ENCODE measurements at places on chromosomes 13 and 19.

GRCh38 chr13:26050568-26051230 lies 1.1 kb downstream of the SHISA2 start:
- no peak for DNase-seq

DNA sequence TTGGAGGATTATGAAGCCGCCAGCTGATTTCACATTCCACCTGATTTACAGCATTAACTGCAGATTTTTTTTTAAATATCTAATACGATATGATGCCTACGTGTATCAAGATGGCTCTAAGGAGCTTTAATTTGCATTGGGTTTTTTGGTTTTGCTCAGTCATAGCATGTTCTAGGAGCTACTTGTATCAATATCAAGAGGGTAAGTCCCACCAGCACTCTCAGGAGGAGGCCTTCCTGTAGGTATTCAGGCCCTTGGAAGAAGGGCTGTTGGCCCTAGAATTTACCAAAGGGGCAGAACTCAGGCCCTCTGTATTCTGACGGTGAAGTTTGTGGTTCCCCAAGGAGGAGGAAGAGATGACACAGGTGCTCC lies 97.2 kb upstream of the IPO5 start:
- DNase-seq = no peak

- DNase-seq = no peak
Observed at GRCh38 chr13:19737844-19738557, 44.7 kb downstream of the PSPC1 start.

DNA sequence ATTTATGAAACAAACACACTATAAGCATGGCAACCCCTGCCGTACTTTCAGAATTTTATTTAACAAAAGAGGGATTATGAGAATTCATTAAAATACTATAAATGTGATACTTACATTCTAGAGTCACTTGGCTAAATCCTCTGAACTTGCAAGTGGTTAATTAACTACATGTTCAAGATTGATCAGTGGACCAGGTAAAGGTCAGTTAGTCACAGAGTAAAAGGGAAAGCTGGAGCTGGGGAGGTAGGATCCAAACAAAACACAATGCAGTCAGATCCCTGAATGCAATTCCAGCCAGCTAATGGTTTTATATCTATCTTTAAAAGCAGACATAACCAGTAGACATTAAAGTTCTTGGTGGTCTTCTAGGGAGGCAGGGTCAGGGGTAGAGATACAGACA lies 270.5 kb downstream of the DIAPH3 start:
- DNase-seq = no peak

- no peak for DNase-seq
Observed at GRCh38 chr19:17302391-17303166, 646 bp downstream of the ABHD8 start.

GRCh38 chr13:81602241-81602640 lies 1261.3 kb upstream of the SPRY2 start:
- no peak for DNase-seq

DNA sequence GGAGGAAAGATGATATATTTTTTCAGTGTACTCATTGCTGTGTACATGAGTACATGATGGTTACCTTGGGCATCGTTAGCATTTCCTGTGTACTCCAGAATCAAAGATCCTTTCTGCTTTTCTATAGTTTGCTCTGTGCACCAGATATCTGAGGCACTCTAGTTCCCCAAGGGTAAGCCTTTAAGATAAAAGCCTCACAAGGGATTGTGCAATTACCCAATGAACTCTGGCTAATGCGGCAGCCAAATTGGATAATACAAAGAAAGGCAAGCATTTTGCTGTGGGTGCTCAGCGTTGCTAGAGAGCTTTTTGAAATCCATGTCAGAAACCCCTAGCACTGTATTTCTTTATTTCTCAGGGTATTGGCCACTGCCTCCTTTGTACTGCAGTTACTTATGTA lies 2.9 kb downstream of the CYSLTR2 start:
- DNase-seq = no peak

DNA sequence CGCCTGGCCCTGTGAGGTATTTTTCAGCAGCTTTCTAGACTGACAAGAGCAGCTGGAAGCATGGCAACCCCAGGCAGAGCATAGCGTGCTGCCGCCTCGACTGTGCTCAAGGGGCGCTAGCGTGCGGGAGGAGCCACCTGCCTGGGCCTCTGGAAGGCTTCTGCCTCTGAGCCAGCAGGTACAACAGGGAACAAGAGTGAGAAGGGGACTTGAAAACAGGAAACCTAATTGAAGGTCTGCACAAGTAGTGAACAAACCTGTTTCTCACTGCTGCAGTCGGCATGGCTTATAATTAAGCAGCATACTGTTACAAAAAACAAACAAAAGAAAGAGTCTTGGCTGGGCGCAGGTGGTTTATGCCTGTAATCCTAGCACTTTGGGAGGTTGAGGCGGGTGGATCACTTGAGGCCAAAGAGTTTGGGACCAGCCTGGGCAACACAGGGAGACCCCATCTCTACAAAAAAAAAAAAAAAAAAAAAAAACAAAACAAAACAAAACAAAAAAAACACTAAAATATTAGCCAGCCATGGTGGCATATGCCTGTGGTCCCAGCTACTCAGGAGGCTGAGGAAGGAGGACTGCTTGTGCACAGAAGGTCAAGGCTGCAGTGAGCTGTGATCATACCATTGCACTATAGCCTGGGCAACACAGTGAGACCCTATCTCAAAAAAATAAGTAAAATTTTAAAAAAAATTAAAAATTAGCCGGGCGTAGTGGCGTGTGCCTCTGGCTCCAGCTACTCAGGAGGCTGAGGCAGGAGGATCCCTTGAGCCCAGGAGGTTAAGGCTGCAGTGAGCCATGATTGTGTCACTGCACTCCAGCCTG lies 12.6 kb upstream of the GARRE1 start:
- DNase-seq = no peak

- no peak for DNase-seq
Observed at GRCh38 chr13:23443110-23443509, 9.6 kb upstream of the SACS start.

DNA sequence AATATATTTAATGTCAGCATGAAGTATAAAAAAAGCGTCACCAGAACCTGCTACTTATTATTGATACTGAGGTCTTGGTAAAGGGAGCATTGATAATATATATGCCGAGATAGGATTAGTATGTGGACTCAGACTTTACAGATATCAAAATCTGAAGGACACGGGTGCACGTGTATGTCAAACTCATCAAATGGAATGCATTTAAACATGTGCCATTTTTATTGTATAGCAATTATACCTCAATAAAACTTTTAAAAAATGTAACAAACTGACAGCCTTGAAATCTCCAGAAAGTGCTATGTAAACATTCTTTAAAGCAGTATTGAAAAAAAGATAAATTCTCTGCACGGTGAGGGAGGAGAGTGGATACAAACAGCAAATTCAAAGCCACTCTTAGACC lies 157.9 kb downstream of the RNF17 start:
- DNase-seq = no peak

GRCh38 chr19:49114630-49115363 lies 627 bp downstream of the LIN7B start:
- DNase-seq = no peak

- DNase-seq = no peak
Observed at GRCh38 chr13:39415008-39415802, 187.8 kb downstream of the LHFPL6 start.

GRCh38 chr13:113777311-113778260 lies 18.6 kb downstream of the TMEM255B start:
- no peak for DNase-seq

DNA sequence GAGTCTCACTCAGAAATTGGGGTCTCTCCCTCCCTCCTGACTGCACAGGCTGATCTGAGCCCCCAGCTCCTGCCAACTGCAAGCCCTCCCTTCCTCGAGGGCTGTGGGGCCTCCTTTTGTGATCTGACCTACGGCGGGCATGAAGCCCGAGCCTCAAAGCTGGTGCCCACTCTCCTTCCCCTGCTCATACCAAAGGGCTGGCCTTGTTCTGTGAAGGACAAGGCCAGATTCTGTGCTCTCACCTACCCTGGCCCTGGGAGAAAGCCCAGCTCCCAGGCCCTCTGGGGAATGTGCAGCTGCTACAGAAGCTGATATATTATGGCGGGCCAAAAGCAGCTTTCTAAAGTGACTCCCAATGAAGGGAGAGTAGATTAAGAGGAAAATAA lies 9.0 kb upstream of the ECH1 start:
- no peak for DNase-seq

DNA sequence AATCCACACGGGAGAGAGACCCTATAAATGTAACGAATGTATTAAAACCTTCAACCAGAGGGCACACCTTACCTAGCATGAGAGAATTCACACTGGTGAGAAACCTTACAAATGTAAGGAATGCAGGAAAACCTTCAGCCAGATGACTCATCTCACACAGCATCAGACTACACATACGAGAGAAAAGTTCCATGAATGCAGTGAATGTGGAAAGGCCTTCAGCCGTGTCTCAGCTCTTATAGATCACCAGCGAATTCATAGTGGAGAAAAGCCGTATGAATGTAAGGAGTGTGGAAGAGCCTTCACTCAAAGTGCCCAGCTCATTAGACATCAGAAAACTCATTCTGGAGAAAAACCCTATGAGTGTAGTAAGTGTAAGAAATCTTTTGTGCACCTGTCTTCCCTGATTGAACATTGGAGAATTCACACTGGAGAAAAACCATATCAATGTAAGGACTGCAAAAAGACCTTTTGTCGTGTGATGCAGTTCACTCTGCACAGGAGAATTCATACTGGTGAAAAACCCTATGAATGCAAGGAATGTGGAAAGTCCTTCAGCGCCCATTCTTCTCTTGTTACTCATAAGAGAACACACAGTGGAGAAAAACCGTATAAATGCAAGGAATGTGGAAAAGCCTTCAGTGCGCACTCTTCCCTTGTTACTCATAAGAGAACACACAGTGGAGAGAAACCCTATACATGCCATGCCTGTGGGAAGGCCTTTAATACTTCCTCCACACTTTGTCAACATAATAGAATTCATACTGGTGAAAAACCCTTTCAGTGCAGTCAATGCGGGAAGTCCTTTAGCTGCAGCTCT lies 16.0 kb downstream of the ZNF582 start:
- DNase-seq = no peak

- DNase-seq = no peak
Observed at GRCh38 chr19:41123716-41124294, 9.6 kb downstream of the CYP2F1 start.

DNA sequence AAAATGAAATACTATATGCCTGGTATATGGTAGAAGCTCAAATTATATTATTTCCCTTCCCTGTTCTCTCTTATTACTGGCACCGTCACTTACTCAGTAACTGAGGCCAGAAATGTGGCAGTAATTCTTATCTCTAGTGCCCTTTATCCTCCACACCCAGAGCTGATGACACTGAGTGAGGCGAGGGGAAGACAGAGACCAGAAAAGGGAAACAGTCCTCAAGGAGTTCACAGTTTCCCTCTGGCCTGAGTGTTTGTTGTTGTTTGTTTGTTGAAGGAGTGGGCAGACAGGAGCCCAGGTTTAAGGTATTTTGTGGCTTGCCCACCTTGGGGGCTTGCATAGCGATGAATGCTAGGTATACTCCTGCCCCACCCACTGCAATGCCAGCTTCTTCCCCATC lies 101.5 kb upstream of the FNDC3A start:
- DNase-seq = no peak

- DNase-seq = no peak
Observed at GRCh38 chr13:37173214-37173613, 67.8 kb upstream of the CSNK1A1L start.

- no peak for DNase-seq
Observed at GRCh38 chr19:3403489-3404323, 37.3 kb downstream of the NFIC start.

GRCh38 chr19:12778017-12778904 lies 2.9 kb upstream of the HOOK2 start:
- DNase-seq = no peak

- no peak for DNase-seq
Observed at GRCh38 chr19:48635966-48636858, 967 bp downstream of the DBP start.

DNA sequence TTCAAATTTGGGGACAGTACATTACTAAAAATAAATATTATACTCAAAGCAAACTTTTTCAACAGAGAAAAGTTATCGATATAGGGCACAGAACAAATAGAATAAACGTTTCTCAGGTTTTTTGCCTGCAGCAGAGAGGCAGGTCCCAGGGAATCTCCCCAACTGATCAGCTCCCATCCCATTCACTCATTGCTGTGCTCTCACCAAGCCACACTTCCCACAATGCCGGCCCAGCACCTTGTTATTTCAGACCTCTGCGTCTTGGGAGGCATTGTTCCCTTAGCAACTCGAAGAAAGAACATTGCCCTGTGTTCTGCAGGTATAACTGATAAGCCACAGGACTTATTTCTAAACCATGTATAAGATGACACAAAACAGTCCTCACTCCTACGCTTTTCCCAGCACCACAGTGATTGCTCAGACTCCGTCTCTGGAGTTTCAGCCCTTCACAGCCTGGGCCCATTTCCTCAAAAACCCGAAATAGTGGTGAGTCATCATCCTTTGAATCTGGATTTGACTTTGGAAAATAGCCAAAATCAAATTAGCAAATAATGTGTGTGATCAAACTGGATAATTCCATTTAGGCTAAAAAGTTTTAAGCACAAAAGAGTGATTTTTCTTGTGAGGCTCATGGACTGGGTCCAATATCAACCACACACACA lies 100.4 kb downstream of the DCLK1 start:
- DNase-seq = no peak

DNA sequence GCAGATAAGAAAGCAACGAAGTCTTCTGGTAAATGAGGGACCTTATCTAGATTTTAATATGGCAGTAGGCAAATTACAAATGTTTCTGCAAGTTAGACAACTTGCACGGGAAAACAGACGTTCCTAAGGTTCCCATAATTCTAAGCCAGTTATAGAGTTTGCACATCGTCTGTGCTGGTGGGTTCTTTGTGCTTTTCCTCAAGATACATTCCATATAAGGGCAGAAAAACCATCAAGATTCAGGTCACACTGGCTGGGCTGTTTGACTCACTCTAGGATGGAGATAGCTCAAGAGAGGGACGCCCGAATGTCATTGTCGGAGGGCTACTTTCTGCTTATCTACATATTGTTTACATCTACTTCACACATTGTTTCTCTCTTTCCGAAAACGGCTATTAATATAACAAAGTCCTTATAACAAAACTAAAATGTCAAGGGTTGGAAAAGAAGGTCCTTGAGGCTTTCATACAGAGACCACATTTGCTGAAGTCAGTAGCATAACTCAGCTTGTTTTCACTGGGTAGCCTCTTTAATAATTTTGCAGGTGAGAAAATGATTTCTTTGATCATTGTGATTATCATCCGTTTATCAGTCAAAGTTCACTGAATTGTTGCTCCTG lies 44.4 kb downstream of the SOX1 start:
- DNase-seq = no peak

DNA sequence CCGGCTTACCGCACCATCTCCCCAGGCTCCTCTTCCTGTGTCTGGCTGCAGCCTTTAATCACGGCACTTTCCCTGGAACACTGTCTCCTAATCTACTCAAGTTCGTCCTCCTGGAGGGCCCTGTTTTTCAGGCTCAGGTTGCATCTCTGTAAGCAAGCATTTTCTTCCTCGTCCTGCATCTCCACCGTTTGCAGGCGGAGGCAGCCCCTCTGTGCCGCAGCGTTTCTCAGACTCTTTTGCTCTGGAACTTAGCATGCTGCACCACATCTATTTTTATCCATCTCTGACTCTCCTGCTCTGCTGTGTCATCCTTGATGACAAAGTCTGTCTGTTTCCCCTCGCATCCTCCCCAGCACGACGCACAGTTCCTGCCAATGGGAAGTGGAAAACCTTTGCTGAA lies 117.5 kb downstream of the ATP8A2 start:
- no peak for DNase-seq
